ENCODE measurements at places on chromosomes 1 and 21.

- DNase-seq: no peak
Observed at GRCh38 chr1:10968411-10968826, 44.0 kb upstream of the TARDBP start.

DNA sequence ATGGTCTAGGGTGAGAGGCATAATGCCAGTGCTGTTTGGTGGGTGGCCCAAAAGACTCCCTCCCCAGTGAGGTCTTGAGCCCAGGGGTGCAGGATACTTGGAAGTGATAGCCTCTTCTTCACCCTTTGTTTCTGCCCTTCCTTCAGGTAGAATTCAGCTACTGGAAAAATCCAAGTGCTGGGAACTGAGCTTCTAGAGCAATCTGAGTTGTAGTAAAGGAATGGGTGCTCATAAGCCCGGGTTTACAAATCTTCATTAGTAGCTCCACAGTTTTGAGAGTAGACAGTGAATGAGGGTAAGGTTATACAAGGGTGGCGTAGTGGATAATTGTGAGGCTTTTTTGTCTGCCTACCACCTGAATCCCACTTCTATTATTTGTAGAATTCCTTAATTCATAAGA lies 29.2 kb upstream of the CD84 start:
- no peak for DNase-seq

- DNase-seq: no peak
Observed at GRCh38 chr1:183318433-183318832, 99.7 kb downstream of the NMNAT2 start.

GRCh38 chr1:33455539-33456501 lies 16.6 kb upstream of the ZSCAN20 start:
- peak; percentile 21 for DNase-seq

DNA sequence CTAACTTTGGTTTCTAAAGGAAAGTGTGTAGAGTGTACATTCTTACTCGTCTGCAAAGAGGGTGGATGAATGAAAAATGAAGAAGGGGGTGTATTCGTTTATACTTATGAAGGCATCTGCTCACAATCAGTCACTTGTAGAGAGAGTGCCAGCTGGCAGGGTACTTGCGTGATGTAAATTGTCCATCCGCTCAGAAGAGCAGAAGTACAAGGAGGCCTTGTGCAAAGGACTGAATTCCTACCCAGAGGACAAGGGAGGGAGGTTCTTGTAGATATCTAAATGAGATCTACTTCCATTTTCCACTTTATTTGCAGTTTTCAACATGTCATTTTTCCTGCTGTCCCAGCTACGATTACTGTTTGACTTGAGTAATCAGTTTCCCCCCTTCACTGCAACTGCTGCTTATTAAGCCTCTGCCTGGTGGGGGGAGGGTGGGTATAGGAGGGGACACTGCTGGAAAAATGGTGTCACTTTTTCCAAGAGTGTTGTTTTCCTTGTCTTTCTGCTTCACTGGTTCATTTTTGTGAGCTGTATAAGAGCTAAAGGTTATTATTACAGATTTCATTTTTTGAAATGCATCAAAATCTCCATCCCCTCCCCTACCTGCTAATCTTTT lies 67.3 kb downstream of the LAMC1 start:
- DNase-seq: no peak

DNA sequence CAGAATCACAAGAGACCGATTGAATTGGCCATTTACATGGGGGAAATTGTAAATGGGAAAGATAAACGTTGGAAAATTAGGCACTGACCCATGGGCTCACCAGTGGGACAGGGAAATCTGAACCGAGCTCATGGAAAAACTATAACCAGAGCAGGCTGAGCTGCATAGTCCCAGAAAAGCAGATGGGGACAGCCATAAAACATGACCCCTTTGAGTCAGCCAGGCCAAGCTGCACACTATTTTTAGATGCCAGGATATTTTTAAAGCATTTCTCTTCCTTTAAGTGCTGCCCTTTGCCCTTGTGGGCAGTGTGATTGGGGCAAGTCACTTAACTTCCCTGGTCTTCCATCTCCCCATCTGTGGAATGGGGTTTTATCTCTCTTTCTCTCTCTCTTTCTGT lies 184.1 kb downstream of the FOXD2 start:
- no peak for DNase-seq

GRCh38 chr1:233229288-233229687 lies 66.2 kb downstream of the PCNX2 start:
- no peak for DNase-seq

DNA sequence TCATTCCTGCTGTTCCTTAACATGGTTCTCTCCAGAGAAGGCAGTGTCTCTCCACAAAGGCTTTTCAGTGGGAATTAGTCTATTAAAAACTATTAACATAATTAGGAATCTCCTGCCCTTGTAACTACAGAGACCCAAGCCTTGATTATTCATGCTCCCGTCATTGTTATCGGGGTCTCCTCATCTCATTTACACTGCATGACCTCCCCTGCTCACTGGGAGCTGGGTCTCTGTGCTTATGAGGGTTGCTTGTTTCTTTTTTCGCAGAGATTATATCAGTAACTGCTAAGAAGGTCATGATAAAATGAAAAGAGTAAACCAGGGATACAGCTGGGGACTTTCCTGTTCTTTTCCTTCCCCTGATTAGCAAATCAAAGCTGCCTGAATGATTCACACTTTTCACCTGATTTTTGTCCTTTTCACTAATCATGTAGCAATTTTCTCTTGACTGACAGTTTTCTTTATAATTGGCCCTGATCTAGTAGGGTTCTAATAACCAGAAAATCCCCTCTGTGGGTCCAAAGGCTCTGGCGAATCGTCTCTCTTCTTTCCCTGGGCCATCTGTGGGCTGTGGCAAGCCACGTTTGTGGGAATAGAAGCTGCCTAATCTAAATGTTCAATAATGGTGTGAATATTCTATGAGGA lies 116.5 kb upstream of the BARHL2 start:
- DNase-seq: no peak

GRCh38 chr1:162756523-162756922 lies 34.0 kb upstream of the HSD17B7 start:
- no peak for DNase-seq

- no peak for DNase-seq
Observed at GRCh38 chr1:181126289-181126688, 37.8 kb downstream of the IER5 start.

DNA sequence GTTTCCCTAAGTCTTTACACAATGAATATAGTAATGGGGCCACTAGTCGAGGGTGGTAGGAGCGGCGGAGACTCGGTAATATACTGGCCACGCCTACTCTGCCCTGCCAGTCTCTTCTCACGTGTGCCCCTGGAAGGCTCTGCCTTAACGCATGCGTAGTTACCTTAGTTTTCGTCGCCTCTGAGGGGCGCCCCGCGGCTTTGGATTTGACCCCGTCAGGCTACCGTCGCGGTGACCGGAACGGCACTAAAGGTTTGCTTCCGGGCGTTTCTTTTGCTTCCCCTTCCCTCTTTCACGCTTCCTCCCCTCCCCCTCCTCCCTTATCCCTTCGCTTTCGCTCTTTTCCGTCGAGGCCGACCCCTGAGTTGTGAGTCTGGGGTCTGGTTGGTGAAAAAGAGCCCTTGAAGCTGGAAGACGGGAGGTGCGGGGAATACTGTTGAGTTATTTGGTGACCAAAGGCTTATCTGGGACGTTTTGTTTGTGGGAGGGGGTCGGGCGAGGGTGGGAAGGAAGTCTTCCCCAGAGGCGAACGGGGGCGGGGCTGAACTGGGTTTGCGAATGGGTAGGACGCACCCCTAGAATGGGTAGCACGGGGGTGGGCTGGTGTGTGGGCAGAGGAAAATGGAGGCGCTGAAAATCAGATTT lies at the start of gene SETDB1:
SETDB1 (plus strand) TSS at position 267 of the 645 bp plus-strand sequence. CDS start 1,352 bp downstream, outside the sequence.
- peak; percentile 91 for DNase-seq

DNA sequence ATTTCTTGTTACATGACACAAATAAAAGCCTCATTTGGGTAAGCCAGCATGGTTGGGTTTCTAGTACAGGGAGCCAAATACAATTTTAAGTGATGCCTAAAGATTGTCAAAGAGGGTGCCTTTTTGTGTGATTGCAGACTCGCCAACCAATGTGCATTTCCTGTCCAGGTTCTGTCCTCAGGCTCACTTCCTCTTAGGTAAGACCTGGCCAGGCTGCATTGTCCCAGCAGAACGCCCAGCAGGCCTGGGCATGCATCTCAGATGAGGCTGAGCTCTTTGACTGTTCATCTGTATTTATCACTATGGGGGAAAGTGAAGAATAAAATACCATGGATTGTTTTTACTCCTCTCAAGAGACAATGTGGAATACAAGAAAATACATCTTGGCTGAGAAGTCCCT lies 49.7 kb downstream of the KCNC4 start:
- DNase-seq: no peak

DNA sequence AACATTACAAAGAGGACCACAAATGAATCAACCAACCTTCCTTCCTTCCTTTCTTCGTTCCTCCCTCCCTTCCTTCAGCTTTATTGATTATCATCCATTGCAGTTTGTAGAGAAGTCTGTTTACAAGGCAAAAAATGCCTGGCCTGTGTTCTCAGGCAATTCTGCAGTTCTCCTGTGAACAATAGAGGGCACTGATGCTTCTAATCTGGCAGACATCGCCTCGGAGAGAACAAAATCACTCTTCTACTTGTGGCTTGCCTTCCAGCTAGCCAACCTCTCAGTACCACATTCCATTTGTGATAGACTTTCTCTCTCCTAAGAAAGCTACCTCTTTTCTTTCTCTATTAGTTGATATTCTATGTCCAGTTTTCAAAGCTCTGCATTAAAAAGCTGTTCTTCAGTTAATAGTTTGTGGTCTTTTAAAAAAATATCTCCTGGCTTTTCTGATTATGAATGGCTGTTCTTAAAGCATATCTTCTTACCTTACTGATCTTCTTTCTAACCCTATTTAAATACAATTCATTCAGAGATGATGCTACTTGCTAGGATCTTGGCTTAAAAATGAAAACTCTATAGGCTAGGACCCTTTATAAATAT lies 26.9 kb upstream of the ESRRG start:
- no peak for DNase-seq

DNA sequence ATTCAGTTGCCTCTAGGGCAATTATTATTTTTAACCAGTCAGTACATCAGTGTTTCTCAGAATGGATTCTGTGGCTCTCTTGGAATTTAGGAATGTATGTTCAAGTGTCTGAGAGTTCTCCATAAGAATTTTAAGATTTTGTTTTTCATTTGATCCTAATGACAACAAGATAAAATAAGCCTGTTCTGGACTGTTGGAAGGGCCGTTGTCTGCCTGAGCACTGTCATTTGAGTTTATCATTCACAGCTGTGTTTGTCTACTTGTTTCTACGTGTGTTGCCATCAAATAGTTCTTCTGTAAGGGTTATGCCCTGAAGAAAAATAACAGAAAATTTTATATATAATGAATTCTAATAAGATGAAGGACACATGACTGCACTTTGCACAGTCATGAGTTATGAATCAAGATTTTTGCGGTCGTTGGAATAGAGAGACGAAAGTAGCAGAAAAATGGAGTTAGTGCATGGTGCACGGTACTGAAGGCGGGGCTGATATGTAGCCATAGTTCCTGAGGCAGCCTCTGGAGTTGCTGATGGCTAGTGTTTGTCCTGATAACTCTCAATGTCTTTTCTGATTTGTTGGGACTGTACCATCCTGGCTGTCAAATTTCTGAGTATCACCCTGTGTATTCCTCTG lies 92.5 kb downstream of the NOS1AP start:
- no peak for DNase-seq

GRCh38 chr1:185408700-185409270 lies 91.7 kb upstream of the IVNS1ABP start:
- no peak for DNase-seq

DNA sequence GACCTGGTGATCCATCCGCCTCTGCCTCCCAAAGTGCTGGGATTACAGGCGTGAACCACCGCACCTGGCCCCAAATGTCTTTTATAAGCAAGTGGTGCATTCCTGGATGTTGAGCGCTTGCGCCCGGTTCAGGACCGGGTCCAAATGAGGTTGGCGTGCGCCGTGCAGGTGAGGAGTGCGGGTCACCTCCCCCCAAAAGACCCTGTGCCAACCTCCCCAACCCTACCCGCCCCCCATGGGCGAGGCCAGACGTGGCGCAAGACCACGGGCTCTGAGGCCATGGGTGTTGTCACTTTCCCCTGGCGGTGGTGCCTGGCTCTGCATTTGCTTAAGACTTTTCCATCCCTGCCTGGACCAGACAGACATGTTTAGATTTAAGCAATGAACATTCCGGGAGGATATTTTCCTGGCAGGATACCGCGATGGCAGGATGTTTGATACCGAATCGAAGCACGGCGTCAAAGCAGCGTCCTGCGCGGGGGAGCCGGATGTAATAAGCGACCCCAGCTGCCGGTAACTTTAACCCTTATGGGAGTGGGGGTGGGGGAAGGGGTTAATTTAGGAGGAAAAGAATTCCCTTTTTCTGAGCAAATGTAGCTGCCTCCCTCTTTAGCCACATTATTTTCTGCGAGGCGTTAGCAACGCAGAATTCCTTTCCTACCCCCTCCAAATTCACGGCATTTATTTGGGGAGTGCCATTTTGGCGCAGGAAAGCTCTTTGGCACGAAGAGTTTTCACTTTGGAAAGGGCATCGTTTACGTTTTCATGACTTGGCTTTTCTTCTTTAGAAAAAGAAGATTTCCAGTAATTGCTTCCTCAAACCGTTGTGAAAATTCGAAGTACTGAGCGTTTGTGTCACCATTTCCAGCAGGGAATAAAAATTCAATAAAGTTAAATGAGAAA lies 27.8 kb upstream of the RNF187 start:
- DNase-seq: peak; percentile 46

GRCh38 chr1:15622712-15623373 lies 5.6 kb downstream of the DDI2 start:
- DNase-seq: no peak

- peak; percentile 64 for DNase-seq
Observed at GRCh38 chr21:29372063-29372802, 73.5 kb downstream of the BACH1 start.

DNA sequence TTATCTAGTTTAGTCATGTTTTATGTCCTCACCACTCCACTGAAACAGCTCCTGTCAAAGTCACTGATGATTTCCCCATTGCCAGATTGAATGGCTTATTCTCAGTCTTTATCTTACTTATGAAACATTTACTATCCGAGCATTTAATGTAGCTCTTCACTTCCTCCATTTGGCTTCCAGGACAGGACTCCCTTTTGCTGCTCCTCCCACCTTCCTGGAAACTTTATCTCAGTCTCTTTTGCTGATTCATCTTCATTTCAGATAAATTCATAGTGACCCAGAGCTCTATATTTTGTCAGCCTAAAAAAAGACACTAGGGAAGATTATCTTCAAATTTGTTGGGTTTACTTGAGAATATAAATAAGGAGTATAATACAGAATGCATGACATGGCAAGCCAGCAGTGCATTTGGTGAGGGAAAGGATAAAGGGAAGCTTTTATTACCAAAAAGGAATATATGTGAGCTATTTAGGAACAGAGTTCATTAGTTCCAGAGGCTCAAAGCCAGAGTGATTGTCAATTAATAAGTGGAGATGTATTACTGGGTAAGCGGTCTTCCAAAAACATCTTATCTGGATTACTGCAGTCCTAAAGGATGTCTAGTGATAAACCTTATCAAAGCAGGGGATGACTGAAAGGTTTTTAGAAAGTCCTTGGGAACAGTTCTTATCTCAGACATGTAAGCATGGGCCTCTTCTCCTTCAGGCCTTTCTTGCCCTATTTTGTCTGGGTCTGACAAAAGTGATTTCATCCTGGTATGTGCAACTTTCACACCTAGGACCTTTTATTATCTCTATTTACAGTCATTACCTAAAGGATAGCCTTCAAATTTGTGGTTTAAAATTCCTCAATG lies 25.6 kb downstream of the IL23R start:
- no peak for DNase-seq
